ENCODE measurements at places on chromosomes 4 and X.
A peak's percentile ranks its signal among the peaks of the same experiment; 100 is the strongest.

DNA sequence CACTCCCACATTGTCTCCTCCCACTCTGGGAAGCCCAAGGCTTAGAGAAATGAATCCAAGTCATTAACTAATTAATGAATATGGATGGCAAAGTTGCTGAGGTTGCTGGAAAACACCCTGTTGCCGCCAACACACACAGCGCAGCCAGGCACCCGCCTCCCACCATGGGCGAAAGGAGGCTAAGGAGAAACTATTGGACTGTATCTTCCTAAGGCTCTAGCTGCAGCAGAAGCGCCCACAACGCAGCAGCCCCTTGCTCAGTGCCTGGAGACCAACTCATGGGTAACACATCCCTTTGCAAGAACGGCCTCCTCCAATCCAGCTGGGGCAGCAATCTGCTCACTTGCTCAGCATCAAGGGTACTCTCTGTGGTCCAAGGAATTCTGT is 34.2 kb downstream of the TSC22D3 start:
- DNase-seq: no peak

GRCh38 chr4:24794916-24795665 is at the start of gene SOD3:
TSS of gene SOD3 (plus strand) at chr4:24795573. CDS start at chr4:24799522, 3,949 bp downstream.
- DNase-seq: peak; percentile 84

DNA sequence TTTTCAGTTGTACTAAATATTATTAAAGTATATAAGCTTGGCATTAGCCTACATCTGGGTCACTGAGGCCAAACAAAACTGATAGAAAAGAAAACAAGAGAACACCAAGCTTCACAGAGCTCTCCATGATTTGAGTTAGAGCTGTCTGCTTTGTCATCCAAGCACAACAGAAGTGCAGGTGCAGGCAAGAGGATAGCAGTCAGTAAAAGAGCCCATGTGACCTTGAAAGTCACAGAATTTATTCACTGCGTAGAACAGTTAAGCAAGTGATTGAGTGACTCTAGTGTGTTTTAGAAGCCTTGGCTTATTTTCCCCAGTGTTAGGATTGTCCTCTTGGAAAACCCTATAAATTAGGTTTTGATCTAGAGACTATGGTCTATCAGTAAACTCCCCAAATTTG is 49.4 kb upstream of the PRDM5 start:
- no peak for DNase-seq

GRCh38 chrX:37906357-37906756 is 59.0 kb upstream of the DYNLT3 start:
- DNase-seq: no peak

GRCh38 chrX:132187451-132187850 is 31.8 kb downstream of the RAP2C start:
- no peak for DNase-seq

DNA sequence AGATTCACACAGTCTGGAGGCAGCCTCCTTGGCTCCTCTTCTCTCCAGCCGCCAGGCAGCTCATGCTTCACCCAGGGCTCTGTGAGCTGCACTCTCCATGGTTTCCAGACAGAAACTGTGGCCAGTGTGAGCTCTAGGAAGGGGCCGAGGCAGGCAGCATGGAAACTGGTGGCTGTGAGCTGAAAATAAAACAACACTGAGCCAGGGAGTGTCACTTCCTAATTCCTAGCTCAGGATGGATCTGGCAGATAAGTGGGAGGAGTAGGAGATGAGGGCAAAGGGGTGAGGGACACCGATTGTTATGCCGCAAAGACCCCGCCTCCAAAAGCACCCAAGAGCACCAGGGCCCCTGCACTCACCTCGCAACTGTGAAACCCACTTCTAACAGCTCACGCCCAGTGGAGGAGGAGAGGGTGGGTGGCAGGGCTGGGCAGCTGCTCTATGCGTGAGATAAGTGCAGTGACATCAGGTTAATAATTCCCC is 69.8 kb downstream of the FHDC1 start:
- DNase-seq: no peak
